ENCODE measurements at places on chromosomes 7 and 10.

DNA sequence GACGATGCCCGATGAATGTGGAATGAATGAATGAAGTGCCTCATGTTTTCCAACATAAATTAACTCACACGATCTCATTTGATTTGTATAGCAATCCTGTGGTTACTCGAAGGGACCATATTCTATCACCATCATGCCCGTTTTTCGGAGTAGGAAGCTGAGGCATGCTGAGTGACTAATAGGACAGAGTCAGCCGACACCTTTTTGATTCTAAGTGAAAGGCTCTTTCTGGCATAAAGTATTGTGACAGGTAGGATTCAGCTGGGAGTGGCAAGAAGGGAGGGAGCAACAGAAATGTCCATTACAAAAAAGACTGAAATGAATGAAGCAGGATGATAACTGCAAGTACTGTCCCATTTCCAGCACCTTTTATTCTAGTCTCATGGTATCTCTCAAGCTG is 55.7 kb downstream of the KLRG2 start:
- no peak for DNase-seq

- peak; percentile 0 for DNase-seq
Observed at GRCh38 chr10:46559231-46559671, 2.8 kb upstream of the GPRIN2 start.

DNA sequence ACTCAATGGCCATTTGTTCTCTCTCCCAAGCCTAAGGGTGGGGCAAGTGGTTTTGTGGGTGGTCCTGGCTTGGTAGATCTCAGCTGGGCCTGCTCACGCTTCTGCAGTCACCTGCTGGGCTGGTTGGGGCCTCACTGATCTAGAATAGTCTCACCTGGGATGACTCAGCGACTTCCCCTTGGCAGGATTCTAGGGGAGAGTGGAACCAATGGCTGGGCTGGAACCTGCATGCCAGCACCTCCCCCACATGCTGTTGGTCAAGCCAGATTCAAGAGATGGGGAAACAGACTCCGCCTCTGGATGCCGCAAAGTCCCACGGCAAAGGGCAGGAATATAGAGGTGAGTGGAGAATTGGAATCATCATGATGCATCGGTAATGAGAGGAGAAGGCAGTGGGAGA is 292.9 kb upstream of the NPVF start:
- no peak for DNase-seq

- DNase-seq, result no peak
Observed at GRCh38 chr10:118585234-118585633, 10.2 kb downstream of the PRLHR start.

DNA sequence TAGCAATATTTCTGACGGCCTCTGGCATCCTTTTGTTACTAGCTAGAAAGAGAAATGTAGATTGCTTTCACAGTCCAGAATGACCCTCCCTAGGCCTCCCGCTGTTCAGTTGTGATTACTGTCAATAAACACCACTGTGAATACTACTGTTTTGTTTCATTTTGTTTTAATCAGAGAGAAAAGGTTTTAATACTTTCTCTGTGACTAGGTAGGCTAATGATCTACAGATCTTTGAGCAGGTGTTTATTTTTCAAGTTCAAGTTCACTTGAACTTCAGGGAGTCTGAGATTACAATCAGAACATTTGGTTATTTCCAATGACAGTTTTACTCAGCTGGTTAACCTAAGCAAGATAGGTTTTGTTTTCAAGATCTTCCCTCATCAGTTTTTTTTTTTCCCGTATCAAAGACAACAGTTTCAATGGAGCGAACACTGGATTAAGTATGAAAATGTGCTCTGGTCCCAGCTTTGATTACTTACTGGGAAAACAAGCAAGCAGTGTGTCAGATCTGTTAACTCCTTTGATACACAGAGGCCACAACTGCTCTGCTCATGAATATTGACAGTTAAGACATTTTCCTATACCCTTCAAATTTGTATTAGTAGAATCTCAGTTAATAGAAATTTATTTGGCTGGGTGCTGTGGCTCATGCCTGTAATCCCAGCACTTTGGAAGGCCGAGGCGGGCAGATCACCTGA is 34.8 kb downstream of the VKORC1L1 start:
- DNase-seq, result no peak

DNA sequence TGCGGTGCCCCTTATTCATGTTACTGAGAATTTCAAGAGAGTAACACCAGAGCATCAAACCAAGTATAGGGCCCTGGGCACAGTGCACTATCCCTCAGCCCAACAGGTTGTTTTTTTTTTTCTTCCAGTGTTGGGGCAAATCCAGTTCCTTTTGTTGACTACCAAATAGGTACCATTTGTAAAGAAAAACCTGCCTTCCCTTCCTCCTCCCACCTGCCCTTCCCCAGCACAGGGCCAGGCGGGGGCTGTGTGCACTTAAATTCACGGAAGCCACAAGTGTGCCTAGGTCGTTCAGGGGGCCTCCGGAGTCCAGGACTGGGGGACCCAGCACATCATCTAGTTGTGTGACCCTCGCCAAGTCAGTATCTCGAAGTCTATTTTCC is 595 bp upstream of the SFXN4 start:
- DNase-seq, result no peak

DNA sequence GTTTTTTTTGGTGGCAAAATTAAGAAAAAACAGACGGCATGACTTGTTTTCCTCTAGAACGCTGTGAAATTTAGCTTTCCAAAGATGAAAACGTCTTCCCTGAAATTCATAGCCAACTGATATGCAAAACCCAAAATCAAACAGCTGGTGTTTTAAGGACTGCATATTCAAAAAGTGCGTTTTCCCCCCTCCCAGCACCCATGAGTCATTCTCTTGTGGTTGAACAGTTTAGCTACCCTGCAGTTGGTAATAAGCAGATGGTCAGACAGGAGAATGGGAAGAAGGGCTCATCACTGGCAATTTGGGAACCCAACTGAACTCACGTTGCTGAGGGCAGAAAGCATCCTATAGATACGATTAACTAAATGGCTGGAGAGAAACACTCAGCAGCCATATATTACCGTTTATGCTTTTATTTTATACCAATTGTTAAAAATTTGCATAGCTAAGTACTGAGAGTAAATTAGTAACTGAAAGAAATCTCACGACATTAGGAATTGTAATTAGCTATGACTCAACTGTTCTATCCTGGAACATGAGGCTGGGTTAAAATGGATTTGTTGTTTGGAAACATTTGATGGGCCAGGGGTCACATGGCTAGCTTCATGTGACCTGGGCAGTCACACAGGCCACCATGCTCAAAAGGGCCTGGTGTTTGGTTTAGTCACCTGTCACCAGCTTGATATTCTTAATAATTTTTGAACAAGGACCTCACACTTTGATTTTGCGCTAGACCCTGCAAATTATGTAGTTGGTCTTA is 343.1 kb downstream of the PHTF2 start:
- no peak for DNase-seq

GRCh38 chr10:78028438-78029268 is 662 bp downstream of the POLR3A start:
- DNase-seq, result peak; percentile 42

Measured in effector memory CD8-positive, alpha-beta T cell (primary cell).